ENCODE measurements at places on chromosomes 11 and 22.

DNA sequence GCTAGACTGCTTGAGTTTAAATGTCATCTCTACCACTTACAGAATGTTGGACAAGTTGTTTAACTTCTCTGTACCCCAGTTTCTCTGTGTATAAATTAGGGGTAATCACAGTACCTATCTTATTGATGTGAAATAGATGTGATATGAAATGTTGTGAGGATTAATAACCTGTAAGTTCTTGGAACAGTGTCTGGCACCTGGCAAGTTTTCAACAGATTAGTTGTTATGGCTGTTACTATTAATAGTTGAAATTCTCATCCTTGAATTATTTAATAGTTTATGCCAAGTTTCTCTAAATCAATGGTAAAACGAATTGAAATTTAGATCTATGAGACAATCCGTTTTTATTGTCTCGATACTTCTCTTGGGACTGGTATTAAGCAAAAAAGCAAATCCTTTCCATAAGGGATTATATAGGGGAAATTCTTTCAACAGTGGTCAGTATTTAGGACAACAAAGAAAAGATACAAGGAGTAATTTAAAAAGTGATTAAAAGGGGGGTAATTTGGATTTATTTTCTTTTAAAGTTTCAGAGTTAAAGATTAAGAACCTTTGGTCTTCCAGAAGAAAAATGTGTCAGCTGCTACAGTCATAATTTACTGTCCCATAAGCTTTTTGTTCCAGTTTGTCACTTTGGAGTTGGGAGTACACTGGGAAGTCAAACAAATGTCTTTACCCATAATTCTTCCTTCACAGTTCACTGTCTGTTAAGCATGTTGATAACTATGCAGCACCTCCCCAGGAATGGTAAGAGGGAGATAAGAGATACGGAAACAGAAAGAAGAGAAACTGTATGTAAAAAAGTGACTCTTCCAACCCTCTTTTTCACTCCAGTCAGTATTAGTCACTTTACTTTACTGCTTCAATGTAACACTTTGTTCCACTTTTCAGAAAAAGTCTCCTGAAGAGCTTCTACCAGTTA lies 13.2 kb downstream of the PDE3B start:
- DNase-seq, result peak; percentile 15

- DNase-seq, result no peak
These were observed 48.4 kb downstream of the SFI1 start for GRCh38 chr22:31544481-31545480.

GRCh38 chr11:44192017-44192385 lies 96.5 kb downstream of the EXT2 start:
- DNase-seq, result no peak

DNA sequence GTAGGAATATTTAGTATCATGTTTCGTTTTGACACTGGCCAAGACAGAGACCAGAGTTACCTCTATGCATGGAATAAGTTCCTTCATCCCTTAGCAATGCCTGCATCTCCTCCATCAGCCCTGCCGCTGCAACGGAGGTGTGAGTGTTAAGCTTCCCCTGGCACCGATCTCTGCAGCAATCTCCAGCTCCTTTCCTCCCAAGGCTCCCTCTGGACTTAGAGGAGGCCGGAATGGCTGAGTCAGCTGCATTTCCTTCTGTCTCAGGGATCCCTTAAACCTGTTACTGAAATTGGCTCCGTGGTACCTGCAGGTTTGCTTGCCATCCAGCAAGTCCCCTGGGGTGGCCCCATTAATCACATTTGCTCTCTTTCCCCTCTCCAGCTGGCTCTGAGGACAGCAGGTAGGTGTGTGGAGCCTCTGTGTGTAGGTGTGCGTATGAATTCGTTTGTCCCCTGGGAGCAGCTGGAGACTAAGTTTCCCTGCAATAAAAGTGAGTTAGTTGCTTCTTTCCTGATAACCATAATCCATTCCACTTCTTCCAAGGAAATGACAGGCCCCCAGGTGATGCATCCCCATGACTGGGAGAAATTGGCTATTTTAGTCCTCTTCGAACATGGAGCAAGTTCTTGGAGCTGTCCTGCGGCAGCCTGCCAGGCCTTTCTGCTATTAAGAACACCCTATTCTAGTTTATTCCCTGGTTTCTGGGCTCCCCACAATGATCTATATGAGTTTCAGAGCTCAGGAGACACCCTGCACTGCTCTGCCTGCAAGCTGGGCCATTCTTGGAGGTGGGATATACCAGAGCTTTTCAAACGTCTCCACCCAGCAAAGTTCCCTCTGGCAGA lies 457.2 kb upstream of the CADM1 start:
- no peak for DNase-seq

- DNase-seq, result peak; percentile 94
These were observed 383.7 kb downstream of the TMEM135 start for GRCh38 chr11:87421422-87421821.

DNA sequence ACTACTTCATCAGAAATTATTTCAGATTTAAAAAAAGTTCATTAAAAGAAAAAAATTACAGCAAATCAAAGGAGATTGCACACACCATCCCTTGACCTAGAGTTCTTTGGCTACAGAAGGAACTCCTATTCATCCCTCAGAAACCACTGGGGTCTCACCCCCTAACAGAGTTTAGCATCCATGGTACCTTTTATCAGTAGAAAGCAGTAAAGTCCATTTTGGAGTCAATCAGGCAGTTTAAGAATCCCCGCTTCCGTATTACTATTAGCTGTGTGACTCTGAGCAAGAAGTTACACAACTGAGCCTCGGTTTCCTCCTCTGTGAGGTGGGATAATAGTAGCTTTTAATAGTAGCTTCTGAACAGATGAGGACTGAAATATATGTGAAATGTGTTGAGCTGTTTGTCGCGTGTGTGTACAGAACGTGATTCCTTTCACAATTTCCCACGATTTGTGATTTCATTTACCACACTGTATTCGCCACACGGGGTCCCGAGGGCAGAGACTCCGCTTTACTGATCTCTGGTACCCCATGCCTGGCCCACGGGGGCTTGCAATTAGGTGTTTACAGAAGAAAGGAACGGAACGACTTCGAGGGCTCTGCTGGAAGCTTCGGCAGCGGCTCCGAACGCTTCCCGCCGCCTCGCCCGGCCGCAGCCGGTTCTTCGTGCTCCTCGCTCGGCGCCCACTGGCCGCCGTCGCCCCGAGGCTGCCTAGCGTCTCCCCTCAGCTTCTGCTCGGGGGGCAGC lies 72.5 kb upstream of the ZBED5 start:
- peak; percentile 43 for DNase-seq

DNA sequence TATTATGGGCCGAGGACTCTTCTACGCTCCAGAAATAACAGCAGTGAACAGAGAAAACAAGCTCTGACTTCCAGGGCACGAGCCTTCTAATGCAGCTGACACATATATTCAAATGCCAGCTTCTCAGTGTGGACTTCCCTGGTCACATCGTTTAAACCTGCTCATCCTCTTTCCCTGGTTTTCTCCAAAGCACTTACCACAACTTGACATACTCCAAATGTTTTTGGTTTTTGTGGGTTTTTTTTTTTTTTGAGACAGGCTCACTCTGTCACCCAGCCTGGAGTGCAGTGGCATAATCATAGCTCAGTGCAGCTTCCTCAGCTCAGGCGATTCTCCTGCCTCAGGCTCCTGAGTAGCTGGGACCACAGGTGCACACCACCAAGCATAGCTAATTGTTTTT lies 105.5 kb downstream of the MICAL3 start:
- DNase-seq, result no peak

GRCh38 chr11:129041611-129042018 lies 98.9 kb upstream of the TP53AIP1 start:
- peak; percentile 70 for DNase-seq

DNA sequence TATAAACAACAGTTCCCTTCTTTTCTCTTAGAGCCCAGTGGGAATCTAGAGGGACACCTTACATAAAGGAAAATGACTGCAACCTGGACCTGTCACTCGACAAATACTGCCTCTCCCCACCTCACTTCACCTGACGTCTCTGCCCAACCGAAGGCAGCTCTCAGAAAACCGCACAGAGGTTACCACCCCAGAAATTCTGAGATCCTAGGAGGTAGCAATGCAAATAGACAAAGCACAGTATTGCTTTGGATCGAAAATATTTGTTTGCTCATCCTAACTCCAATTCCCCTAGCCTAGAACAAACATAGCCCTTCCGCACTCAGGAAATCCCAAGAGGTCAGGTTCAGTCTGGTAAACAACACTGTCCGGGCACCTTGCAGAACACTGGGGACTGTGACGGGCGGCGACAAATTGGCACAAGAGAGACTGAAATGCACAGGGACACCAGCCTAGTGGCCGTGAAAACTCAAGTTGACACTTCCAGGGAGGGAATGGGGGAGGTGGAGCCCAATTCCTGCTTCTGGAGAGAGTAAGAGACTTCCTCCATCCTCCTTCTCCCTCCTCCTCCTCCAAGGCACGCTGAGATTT lies 420 bp upstream of the TRIM44 start:
- no peak for DNase-seq

DNA sequence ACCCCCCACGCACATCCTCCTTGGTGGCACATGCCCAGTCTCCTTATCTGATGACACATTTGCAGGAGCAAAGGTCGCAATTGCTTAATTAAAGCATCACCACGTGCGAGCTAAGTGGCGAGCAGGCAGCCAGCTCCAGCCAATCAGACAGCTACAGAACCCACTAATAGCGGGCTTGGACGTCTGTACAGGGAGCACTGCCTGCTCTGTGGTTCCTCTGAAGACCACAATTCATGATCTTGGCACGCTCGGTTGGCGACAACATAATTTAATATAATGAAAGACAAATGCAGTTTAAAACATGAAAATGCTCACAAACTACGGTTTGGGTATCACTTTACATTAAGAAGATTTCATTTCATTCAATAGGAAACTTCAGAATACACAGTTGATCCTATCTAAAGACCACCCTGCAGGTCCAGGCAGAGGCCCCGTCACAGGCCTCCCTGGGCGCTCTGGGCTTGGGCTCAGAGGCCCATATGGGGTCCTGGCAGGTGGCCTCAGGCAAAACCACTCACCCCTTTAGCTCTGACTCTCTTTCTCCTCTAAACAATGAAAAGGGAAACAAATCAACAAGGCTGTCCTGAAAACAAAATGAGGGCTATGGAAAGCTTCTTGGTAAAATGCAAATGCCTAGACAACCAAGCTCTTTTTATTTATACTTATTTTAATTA lies 10.4 kb downstream of the PACSIN2 start:
- peak; percentile 58 for DNase-seq

GRCh38 chr11:8512547-8512946 lies 81.5 kb downstream of the STK33 start:
- DNase-seq, result no peak

DNA sequence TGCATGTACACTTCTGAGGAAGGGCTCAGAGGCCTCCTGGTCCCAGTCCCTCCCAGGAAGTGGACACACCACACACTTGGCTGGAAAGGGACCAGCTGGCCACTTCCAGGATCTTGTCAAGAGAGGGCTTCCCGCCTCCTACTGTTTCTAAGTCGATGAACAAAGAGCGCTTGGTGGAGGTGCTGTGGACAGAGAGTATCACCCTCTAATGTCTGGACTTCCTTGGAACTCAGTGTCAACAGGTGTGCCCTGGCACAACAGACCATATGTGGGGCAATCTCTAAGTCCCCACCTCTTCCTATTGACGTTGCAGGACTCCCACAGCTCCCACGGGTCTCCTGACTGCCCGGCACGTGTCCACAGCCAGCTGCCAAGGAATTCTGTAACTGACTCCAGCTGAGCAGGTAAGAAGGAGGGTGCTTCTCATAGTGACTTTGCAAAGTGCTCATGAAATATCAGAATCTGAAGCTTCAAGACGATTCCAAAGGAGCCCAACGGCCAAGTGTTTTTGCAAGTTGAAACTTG lies 16.1 kb downstream of the POU2AF1 start:
- no peak for DNase-seq

- DNase-seq, result no peak
These were observed 105.9 kb upstream of the BDNF start for GRCh38 chr11:27806122-27806521.

DNA sequence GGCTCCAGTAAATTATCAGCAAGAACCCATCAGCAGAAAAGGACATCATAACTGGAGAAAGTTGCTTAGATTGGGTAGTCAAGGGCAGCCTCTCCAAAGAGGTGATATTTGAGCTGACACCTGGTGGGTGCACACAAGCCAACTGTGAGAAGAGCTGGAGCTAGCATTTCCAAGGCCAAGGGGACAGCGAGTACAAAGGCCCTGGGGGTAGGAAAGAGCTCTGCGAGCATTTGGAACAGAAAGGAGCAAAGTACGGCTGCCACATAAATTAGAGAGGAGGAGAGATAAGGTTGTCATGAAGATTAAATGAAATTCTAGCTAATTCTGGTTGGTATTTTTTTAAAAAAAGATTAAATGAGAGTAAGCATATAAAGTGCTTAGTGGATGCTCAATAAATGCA lies 21.7 kb upstream of the SMCO4 start:
- no peak for DNase-seq

- DNase-seq, result no peak
These were observed 197.6 kb upstream of the BLID start for GRCh38 chr11:122313581-122313980.

GRCh38 chr11:74783241-74783871 lies 34.7 kb downstream of the RNF169 start:
- DNase-seq, result peak; percentile 62

DNA sequence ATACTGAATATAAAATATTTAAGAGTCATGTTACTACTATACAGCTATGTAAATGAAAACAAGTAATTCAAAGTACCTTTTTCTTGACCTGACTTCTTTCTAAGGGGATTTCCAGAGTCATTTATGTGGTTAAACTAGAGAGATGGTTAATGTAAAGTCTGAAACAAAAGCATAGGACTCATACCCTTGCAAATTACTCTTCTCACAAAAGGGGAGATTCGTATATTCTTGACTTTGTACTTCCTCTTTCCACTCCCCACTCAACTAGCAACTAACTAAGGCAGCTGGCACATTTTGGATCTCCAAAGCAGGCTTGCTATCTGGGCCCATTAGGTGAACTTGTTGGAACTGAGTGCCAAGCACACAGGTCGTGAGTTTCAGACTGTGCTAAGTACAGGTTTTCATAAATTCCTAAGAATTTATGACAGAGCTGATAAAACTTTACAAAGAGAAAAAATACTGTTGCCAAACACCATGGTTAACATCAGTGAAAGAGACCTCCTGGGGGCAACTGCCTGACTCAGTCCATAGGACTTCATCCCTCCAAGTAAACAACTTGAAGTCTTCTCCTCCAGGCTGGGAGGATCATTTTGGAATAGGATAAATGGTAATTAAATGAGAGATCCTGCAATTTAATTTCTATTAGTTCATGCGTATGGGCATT lies 77.0 kb upstream of the DDI1 start:
- peak; percentile 73 for DNase-seq

DNA sequence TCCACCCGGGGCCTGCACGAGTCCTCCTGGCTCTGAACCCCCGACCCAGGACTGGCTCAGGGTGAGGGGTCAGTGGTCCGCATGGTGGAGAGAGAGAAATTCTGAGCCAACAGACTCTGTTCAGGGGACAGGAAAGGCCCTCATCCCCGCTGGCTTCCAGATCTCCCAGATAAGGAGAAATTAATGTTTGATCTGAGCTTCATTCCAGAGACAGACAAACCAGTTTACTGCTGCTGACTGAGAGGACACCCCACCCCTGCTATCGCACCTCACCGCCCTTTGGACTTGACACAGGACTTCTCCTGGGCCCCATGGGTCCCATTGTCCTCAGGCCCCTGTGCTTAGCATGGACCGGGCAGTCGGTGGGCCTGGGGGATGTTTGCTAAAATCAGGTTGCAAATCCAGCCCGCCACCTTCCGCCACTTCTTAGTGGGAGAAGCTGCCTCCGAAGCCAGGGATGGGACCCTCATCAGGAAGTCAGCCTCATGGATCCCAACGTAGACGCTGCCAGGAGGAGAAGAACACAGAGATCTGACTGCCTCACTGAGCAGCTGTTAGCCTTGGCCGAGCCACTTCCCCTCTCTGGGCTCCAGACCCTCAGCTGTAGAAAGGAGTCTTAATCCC lies 11.2 kb upstream of the UPK3A start:
- DNase-seq, result no peak
